Effector memory CD4-positive, alpha-beta T cell (primary cell): ENCODE measurements at places on chromosomes 1 and 21.

GRCh38 chr1:186768906-186769305 is 59.8 kb upstream of the PLA2G4A start:
- no peak for DNase-seq

DNA sequence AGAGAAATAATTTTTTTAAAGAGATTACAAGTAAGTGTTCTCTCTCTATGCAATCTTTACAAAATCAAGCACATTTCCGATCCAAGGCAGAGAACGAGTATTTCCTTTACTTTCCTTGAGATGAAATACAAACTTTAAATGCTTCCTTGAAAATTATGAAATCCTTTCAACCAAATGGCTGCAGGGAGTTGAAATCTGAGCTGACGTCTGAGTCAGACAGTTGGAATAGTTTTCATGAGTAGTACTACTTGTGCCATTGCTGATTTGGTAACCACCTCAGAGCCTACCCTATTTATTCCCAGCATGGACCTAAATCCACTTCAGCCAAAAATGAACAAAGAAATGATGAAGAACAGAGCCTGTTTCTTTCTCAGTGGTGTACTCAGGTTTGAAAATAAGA is 183.6 kb downstream of the GIPC2 start:
- no peak for DNase-seq

DNA sequence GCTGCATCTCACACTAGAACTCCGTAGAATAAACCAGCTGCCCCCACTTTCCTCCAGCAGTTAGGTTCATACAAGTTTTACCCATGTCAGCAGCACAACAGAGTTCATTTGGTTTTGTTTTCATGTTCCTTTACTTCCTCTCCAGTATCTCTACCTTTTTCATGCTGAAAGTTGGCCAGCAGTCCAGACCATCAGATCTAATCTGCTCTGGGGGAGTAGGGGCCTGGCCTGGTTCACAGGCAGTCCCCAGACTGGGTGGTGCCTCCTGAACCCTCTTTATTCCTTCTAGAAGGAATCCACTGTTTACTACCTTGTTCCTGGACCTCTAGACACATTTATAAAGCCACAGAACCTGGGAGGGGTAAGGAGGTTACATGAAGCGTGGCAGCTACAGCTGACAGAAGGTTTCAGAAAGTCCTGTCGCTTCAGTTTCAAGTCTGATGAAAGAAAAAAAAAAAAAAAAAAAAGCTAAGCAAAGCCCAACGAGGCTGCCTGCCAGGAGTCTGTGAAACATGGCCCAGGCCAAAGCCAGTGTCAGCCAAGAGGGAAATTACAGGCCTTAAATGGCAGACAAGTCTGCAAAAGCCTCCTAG is 184.6 kb upstream of the JUN start:
- no peak for DNase-seq

- no peak for DNase-seq
Observed at GRCh38 chr1:64116537-64116936, 86.9 kb upstream of the UBE2U start.

DNA sequence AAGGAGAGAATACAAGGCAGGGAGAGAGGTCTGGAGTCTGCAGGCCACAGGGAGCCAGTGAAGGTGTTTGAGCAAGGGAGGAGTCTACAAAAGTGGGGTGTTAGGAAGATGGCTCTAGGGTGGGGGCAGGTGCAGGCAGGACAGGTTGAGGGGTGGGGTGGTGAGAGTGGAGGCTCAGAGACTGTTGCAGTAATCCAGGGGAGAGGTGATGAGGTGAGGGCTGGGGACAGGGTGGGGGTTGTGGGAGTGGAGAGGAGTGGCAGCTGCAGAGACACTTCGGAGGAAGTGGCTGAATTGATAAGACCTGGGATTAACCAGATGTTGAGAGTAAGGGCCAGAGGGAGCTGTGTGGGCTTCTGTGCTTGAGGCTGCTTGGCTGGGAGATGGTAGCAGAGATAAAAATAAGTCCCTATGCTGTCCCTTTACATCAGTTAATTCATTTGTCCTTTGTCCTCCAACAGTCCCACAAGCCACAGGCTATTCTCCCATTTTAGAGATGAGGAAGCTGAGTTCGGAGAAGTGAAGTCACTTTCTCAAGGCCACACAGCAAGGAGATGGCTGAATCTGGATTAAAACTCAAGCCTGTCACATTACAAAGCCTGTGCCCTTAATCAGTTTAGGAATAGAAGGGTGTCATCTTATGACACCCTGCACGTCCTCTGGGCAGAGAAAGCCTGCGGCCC is 54.8 kb upstream of the SYNC start:
- DNase-seq: no peak

DNA sequence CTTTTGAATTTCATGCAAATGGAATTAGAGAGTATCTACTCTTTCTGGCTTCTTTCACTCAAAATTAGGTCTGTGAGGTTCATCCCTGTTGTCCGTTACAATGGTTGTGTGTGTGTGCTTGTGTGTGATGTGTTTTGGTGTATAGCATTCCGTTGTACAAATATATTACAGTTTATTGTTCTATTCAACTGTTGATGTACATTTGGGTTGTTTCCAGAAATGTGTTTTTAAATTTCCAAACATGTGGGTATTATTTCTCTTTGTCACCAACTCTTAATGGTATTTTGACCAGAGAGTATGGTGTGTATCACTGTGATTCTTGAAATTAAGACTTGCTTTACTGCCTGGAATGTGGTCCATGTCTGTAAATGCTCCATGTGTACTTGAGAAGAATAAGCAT is 16.8 kb upstream of the HCRTR1 start:
- no peak for DNase-seq

DNA sequence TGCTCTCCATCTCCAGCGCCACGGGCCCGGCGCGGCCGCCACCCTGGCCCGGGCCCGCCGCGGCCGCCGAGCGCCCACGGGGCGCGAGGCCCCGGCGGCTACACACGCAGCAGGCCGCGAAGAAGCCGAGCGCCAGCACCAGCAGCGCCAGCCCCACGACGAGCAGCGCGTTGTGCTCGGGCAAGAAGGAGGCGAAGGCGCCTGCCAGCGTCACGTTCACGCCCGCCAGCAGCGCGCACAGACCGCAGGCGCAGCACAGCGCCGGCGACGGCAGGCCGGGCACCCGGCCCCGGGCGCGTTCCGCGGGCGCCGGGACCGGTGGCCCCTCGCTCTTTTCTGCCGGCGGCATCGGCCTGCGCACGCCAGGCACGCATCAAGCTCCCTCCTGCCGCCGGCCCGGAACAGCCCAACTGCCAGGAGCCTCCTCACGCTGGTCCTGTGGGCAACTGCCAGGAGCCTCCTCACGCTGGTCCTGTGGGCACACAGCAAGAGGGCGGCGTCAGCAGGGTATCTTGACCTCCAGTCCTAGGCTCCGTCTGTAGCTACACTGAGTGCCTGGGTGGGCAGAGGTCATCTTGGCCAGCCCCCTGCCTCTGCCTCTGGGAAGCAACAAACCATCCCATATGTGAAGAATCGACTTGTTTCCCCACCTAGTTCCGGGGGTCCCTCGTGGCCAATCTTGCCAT is 18.1 kb downstream of the KNCN start:
- peak; percentile 24 for DNase-seq

GRCh38 chr1:162626761-162627160 is 5.5 kb upstream of the DDR2 start:
- DNase-seq: no peak
